NCI-H1105 treated with DMSO at 0.1 percent for 48 hours (cell line): ENCODE measurements at places on chromosomes 3 and 15.
A peak's percentile ranks its signal among the peaks of the same experiment; 100 is the strongest.

GRCh38 chr3:124064050-124064449 is 72.1 kb upstream of the ROPN1 start:
- no peak for DNase-seq

GRCh38 chr15:77538793-77539497 is 93.8 kb downstream of the LINGO1 start:
- DNase-seq: peak; percentile 87

DNA sequence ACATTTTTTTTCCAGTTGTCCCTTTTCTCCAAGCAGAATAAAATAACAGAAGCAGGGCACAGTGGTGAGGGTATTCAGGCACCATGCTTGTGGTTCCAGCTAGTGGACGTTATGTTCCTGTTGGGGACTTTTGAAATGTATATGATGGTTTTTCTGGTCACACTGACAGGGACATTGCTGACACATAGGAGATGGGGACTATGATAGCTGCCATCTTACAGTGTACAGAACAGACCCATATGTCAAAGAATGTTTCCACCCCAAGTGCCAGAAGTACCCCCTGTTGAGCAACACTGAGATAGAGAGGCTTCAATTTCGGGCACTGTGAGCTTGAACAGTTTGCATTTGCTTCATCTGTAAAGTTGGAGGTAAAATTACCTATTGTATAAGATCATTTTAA is 38.6 kb downstream of the MCTP2 start:
- no peak for DNase-seq

DNA sequence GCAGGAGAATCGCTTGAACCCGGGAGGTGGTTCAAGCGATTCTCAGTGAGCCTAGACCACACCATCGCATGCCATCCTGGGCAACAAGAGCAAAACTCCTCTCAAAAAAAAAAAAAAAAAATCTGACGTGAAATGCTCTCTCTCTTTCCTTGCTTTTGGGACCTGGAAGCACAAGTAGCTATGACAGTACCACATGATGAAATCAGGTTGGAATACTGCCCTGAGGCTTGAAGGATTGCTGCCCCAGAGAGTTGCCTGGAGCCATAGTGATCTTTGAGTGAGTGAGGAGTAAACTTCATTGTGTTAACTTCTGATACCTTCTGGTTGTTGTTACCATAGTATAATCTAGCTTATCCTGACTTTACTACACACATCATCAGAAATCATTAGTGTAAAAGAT is 23.3 kb downstream of the AKAP13 start:
- no peak for DNase-seq

DNA sequence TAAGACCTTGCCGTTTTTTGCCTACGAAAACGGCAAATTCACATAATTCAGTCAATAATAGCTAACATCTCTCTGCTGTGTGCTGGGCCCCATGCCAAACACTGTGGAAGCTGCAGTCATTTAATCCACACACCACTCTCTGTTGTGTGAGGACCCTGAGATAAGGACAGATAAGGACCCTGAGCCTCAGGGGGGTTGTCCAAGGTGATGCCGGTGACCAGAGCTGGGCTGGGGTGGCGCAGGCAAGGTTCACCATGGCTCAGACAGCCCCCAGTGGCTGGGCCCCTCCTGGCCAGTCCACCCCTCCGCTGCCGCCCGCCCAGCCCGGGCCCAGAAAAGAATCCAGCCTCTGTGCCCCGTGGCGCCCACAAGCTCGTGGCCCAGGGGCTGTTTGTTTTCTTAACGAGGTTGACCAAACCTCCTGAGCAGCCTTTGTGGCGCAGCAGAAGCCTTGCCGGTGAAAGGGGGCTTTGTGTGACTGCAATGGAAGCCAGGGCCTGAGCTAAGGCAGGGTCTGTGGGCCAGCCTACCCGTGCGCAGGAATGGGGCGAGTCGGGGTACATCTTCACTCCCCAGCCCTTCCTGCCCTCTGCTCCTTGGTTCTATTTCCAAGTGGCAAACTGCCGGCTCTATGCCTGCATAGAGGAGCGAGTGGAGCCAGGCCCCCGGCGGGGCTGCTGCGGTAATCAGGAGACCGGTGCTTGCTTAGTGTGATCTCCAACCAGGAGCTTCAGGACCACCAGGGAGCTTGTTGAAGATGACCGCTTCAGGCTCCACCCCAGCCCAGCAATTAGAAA is 4.4 kb upstream of the SNX22 start:
- no peak for DNase-seq

DNA sequence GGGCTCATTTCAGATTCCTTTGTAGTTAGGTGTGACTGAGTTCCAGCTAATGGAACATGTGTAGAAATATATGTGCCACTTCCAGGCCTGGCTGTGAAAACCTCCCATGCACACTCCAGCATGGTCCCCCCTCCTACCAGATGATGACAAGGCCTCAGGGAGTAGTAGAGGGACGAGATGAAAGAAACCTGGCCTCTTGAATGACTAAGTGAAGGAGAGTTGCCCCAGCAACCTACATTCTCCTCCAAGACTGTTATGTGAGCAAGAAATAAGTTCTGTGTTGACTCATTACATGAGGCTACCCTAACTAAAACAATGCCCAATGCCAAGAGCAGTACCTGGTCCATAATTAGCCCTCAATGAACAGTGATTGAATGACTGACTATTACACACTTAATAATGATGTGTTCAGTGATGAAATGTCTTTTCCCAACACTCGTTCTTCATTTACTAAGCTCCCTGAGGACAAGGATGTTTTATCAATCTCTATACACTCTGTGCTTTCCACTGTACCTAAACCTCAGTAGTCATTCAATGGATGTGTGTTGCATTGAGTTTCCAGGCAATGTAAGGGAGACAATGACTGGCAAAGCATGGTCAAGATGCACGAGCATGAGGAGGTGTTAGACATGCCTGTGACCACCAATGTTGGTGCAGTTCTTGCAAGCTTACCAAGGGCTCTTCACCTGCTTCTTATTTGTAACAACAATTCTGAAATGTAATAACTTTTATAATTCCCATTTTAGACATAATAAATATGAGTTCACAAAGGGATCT is 62.0 kb upstream of the BCL6 start:
- no peak for DNase-seq

DNA sequence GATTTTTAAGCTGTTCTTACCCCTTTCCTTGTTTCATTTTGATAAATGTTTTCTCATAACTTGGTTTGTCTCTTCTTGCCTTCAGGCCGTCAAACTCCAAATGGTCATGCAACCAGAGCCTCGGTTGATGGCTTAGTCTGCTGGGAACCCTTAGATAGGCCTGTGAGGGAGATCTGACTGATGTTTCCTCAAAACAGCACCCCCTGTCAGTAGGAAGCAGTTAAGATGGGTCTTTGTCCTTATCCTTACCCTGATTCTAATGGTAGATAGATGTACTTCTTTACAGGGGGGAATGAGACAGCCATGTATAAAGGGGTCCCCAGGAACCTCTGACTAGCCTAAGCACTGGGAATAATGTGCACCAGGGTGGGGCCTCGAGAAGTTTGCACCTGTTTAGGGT is 16.3 kb upstream of the OR5H1 start:
- DNase-seq: no peak

DNA sequence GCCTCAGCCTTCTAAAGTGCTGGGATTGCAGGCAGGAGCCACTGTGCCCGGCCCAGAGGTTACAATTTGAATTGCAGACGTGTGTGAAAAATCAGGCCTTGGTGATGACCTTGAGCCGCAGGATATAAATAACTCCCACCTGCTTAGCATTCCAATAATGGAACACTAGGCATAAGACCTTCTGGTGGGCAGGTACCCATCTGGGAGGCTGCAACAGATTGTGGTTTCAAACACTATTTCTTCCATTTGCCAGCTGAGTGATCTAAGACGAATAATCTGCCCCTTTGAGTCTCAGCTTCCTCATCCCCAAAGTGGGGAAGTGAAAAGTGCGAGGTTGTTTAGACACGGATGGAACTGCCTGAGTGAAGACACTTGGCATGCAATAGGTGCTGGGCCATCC is 47.7 kb upstream of the HERC1 start:
- DNase-seq: no peak

DNA sequence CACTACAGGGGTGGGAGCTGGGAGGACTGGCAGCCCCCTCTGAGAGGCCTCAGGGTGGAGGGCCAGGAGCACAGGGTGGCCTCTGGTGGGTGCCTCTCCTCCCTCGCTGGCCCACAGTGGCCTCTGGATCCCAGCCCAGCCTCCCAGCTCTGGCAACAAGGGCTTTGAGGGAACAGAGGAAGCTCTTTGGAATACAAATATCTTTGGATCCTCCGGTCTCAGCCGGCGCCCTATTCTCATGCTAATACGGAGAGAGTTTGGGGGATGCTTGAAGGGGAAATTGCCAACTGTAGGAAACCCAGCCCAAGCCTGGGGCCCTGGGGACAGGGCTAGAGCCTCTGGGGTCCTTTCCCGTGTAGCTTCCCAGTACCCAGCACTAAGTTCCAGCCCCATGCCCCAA is 33.4 kb upstream of the INSYN1 start:
- no peak for DNase-seq

DNA sequence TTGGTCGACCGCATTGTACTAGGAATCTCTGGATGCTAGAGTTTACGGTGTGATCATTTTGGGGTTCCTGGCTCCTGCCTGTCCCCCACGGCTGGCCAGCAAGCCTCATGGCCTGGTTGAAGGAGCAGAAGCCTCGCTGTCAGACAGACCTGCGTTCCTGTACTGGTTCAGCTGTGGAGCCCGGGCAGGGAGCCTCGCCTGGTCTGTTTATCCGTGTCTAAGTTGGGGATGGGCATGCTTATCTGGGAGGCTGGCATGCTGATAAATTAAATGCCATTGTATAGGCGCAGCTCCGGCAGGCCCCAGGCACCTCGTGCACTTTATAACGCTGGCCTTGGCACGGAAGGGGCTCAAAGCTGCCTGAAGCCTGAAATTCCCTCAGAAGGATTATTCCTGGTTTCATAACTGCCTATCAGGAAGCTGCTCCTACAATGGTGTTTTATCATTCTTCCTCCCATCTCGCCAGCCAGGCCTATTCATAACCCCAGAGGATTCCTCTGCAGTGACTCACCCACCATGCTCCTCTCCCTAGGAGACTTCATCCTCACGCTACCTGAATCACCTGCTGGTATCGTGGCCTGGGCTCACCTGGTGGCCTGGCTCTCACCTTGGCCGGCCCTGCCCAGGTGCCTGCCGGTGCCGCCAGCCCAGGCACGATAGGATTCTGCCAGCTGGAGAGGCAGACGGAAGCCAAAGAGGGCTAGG is 110.9 kb downstream of the ASB7 start:
- DNase-seq: no peak

GRCh38 chr3:186532598-186533072 is 11.5 kb downstream of the CRYGS start:
- DNase-seq: no peak

DNA sequence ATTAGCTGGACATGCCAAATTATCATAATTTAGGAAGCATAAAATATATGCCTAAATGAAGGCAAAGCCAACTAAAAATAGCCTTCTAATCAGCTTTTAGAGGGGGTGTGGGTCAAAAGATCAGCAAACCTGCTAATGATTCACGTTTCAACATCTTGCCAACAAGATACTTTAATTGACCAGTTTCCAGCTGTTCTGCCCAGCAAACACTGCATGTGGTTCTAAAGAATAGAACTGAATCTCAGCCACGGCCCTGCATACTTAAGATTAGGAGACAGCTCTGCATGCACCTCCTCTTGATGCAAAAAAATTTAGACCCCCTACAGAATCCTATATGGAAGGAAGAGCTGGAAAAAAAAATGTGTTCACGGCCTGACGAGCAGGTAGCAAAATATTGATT is 500.5 kb downstream of the TBL1XR1 start:
- peak; percentile 9 for DNase-seq

GRCh38 chr15:29674661-29675533 is 147.4 kb downstream of the TJP1 start:
- DNase-seq: no peak

- no peak for DNase-seq
Observed at GRCh38 chr3:152190636-152191183, 78.0 kb upstream of the MBNL1 start.

DNA sequence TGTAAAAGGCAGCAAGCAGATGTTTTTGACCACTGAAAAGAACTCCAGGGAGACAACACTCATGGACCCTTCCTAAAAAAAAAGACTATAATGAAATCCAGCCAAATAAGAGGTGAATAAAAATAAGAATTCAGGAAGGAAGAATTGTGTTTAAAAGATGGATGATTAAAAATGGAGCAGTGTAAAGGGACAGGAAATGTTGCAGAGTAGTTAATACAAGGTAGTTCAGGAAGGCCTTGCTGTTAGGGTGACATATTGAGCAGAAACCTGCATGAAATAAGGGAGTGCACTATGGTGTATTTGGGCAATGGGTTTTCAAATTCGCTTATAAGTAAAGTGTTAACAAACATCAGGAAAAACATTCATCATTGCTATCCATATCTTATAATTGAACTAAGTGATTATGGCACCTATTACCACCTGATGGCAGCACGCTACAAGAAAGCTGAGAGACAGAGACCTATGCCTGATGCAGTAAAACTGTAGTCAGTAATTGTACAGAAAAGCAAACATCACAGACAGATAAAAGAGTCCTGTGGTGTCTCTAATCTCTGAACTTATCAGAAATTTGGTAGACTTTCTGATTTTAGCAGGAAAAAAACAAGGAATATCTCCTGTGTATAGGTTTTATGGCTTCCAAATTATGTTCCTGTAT is 5.8 kb upstream of the DBR1 start:
- peak; percentile 84 for DNase-seq

DNA sequence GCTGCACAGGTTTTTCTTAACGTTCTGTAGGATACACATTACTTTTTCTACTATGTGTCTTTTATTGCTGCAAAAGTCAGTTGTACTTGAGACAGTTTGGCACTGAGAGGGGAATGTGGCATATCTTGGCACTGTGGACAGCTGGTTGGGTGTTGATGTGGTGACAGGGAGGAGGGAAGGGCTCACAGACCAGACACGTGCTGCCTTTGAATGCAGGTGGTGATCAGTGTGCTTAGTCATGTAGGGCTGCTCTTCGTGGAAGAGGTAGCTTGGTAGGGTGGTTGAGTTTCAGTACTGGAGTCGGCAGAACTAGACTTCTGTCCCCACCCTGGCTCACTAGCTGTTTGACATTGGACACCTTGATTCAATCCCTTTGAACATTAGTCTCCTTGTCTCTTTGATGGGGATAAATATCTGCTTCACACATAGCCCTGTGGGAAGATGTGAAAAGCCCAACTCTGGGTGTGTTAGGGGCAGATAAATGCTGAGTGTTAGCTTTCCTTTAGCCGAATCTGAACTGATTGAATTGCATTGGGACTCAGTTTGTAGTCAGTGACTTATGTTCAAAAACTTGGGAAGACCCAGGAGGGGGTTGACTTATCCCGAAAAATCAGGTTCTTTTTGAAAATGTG is 108.4 kb downstream of the PTPRG start:
- DNase-seq: no peak

- DNase-seq: peak; percentile 100
Observed at GRCh38 chr3:182212479-182213076, 500.9 kb downstream of the SOX2 start.

- peak; percentile 51 for DNase-seq
Observed at GRCh38 chr3:121651684-121652083, 9.0 kb downstream of the HCLS1 start.

GRCh38 chr3:13657660-13658435 is 108.9 kb downstream of the FBLN2 start:
- DNase-seq: peak; percentile 26

DNA sequence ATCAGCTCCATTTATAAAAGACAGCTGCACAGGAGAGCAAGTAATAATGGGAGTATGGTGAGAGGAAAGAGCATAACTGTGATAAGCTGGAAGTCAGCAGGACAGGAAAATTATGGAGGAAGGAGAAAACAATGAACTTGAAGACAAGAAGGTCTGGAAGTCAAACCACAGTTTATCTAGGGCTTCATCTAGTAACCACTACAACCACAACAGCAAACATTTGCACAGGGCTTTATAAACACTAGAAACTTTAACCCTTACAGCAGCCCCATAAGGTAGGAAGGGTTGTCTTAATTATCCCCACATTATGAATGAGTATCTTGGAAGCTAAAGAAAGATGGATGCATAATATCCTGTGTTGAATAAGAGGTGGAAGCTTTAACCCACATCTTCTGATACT is 820.8 kb downstream of the IGSF11 start:
- DNase-seq: no peak
